ENCODE measurements at places on chromosomes 5 and 9.

- no peak for DNase-seq
Measured at GRCh38 chr5:131899686-131900085, 45.8 kb downstream of the MEIKIN start.

- DNase-seq, result no peak
Measured at GRCh38 chr9:17936365-17936764, 357.5 kb downstream of the SH3GL2 start.

DNA sequence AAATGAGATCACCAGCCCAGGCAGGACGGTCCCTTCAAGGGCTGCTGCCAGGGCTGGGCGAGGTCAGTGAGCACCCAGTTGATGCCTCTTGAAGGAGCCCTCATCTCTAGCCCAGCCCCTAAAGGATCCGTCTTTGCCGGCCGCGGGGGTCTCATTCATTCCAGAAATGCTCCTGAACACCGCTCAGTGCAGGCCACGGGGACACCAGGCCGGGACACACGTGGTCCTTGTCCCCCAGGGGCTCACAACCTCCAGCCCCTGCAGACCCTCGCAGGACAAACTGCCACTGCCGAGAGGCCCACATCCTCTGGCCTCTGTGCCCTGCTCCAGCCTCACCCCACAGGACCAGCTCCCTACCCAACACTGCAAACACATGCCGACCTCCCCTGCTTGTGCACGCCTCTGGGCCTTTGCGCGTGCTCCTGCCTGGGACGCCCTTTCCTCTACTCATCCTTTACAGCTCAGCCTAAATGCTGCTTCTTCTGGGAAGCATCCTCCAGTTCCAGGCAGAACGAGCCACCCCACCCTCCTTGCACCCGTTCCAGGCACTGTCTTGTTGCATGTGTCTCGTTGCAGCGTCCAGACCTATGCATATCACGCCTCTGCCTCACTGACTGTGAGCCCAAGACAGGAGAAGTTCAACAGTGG is 10.3 kb upstream of the LAMC3 start:
- no peak for DNase-seq

DNA sequence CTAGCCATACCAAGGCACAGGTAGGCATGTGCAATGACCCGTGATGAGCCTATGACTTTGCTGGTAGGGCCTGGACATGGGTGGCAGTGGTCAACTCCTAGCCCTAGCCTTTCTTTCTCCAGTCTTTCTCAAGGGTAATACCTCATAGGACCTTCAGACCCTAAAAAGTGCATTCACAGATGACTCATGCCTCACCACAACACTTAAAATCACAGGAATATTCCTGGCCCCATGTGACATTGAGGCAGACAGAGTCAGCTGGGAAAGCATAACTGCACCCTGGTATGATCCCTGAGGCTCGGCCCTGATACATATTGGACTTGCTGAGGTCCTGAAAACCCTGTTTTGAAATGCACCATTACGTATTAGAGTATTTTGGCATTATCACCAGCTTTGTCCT is 449.5 kb downstream of the HINT1 start:
- no peak for DNase-seq

DNA sequence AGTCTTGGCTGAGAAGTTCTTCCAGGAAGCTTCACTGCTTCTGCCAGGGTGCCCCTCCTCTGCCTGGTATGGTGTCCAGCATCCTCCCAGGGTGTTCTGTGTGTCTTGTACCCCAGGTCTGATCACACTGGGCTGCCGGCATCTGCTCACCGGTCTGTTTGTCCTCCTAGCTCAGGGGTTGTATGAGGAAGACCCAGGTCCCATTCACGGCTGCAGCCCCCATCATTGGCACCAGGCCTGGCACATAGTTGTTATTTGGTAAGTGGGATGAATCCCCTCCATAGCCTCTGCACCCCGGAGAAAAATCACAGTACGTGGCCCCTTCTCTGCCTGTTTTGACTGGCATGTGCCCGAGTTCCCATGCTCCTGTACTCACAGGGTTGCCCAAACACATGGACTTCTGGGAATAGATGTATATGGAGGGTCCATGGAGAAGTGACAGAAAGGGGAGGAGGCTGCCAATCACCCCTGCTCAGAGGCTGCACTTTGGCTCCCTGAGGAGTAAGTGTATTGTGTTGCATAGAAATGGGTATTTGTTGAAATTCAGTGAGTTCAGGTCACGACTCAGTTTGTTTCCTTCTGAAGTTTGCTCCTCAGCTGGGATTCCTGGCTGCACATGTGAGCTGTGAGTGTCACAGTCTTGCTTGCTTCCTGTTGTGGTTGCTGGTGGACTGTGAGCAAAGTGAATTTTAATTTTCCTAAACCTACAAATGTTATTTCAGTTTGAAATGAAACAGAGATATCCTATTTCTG is 96.2 kb downstream of the HSPA4 start:
- DNase-seq, result no peak

DNA sequence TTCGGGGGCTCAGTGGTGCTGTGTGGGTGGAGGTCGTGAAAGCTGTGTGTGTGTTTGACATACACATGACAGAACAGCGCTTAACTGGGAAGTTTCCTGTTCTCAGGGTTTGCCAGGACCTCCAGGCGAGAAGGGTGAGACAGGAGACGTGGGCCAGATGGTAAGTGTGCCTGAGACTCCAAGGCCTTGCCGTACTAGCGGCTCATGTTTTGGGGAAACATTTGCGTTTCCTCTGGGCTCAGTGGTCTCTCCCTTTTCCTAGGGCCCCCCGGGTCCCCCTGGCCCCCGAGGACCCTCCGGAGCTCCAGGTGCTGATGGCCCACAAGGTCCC is 68.3 kb upstream of the FCN2 start:
- DNase-seq, result no peak

- no peak for DNase-seq
Measured at GRCh38 chr9:105198865-105199264, 45.6 kb upstream of the SLC44A1 start.

- DNase-seq, result no peak
Measured at GRCh38 chr5:102777099-102777498, 22.0 kb downstream of the PAM start.

DNA sequence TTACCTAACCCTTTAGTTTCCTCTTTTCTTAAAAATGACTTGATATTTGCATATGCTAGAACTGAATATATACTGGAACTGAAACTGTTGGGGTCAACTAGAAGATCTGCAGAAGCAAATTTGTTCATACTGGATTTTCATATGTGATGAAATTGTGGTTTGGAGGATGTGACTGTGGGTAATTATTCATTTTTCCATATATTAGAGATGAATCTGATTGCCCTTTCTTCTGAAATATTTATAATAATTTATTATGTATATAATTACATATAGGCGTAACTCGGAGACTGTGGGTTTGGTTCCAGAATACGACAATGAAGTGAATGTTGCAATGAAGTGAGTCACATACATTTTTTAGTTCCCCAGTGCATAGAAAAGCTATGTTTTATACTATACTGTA is 149.1 kb downstream of the ATP10B start:
- no peak for DNase-seq

DNA sequence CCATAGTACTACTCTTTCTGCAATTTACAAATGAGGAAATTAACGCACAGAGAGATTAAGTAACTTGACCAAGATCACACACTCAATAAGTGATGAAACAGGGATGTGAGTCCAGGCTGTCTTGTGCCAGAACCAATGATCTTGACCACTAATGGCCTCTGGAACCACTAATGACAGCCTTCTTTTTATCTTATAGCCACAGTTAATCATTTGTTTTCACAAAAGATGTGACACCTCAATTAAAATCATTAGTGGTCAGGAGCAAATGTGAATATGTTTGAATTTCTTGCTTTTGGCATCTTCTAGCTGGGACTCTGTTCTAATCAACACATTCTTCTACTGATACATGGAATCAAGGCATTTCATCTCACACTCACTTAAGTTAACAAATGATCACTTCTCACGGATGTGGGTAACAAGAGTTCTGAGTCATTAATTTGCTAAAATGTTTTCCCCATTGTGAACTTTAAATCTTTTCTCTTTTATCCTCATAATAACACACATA is 102.7 kb upstream of the CD180 start:
- no peak for DNase-seq

GRCh38 chr9:18255158-18255629 is 218.8 kb upstream of the ADAMTSL1 start:
- peak; percentile 9 for DNase-seq

DNA sequence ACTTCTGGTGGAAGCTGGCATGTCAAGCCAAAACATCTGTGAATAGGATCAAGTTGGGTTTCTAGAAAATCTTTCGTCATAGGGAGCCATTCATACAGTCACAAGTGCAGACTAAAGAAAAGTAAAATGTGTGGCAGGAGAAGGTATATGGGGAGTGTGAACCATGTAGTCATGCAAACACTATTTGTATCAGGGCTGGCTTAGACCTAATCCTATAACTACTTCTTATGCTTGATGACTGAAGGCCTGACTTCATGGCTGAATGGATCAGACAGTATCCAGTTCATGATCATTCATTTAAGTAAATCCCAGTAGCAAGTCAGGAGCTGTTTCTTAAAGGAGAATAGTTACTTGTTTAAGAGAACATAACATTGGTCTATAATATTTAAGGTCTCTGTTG is 63.8 kb upstream of the DAPK1 start:
- no peak for DNase-seq

DNA sequence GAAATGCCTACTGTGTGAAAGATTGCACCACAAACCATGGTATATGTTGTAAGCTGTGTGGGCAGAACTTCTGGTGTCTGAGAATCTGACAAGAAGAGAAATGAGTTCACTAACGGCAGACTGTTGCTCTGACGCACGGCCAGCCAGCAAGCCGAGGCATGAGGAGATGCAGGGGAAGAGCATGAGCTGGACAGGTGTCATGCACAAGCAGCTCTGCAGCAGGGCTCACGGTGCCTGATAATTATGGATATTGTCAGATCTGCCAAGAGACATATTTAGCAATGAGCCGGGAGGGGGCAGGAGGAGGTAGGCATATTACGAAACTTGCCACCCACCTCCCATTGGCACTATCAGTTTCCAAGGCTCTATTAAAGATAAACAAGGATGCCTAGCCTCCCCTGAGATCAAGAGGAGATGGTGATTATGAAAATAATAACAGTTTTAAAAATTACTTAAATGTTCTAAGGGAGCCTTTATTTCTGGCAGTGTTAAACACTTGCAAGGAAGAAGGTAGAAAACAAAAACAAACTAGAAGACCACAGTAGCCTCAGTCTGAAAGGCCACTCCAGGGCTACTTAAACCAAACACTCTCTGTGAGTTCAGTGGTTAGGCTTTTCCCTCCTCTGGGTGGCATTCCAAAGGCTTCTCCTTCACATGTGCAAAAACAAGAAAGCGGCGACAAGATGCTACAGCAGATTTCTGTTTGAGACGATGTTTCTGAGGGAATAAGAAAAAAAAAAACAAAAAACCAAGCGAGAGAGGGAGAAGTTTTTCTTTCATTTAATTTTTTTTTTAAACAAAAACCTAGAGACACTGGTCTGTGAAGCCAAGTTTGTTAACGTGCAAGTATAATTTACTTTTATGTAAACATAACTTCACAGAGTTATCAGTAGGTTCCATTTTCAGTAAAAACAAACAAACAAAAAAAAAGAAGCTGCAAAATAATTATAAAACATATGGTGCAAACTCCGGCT is 339.5 kb downstream of the BNC2 start:
- no peak for DNase-seq

GRCh38 chr9:126439883-126440653 is 113.4 kb downstream of the MVB12B start:
- no peak for DNase-seq

DNA sequence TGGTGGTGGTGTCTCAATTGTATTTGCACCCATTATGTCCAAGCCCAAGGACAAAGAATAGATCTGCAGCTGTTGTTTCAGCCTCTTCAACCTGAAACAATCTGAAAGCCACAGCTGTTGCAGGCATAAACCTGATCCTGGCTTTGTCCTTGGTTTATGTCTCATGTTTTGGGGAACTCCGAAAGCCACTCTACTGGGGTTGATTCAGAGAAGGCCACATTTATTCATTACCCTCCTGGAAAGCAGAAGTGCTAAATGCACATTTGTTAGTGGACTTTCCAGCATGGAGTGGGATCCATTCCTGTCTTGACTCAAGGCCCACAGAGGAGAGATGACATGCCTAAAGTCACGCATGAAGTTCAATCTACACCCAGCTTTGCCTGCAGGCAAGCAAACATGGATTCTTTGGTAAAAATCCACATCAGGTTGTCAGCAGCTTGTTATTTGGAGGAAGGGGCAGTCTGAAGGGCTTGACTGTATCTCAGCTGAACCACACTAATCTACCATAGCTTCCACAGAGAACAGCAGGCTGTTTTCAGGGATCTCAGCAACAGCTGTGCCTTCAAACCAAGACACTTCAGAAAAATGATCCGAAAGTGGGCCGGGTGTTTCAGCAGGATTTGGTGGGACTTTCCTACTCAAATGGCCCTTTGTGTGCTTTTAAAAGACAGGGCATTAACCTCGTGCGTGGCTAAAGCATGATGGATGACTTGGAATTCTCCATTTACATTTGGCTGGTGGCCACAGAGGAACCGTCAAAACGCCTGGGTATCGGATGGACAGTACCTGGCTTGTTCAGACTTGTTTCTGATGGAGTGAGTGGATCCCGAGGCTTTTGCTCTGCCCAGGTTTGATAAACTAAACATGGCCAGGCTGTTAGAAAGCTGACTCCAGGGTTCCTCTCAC is 36.2 kb upstream of the ADAM19 start:
- DNase-seq, result no peak

DNA sequence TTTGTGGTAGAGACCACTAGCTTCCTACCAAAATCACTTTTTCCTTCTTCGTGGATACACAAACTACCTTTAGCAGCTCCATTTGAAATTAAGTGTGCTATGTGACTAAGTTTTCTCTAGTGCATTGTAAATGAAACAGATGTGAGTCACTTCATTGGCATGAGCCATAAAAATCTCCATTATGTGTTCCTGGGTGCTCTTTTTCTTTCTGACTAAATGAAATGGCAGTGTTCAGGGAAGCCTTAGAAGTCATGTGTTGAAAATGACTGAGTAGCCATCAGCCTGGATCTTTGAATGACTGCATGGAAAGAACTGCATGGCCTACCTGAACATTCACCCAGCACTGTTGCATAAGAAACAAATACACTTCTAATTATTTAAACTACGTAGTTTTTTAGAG is 107.9 kb downstream of the NDUFAF2 start:
- no peak for DNase-seq

DNA sequence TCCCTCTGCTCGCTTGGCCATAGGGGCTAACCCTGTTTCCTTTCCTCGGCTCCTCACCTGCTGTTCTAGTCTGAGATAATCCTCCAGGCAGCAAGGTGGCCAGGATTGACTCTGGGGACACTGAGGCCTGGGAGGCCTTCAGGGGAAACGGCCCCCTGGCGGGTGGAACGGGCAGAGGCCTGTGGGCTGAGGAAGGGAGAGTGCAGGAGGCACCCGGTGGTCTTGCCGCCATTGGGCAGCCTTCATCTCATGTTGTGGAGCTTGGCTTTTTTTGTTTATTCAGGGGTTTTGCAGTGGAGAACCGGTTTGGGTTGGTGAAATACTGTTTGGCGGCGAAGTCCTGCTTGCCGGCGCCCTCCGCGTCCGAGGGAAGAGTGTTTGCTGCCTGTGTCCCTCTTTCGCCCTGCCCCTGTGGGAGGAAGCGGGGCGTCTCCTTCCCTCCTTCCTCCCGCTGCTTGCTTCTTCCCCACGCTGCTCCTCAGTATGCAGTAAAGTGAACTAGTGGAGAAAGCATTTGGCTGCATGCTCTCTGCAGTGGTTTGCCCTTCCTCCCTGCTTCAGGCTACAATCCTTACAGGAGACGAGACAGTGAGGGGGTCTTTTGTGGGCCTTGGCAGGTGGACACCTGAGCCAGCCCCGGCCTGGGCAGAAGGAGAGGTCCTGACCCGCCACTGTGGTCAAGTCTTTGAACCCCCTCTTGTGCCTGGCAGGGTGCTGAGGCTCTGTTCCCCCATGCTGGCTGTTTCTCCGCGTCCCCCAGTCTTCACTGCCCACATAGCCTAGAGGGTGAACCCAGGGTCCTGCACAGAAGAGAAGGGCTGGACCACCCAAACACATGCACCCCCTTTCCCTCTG is 30.8 kb upstream of the PRDM12 start:
- DNase-seq, result no peak
